ENCODE measurements at places on chromosomes 16 and 17. TPM values are rescaled to one million over a fixed set of nuclear protein-coding genes. Genes with fewer than 3 reads are reported as not detected.

The AANAT gene
- not detected for total RNA-seq

The FOXN1 gene
- total RNA-seq = not detected

The TBX4 gene
- not detected for total RNA-seq

The NTN1 gene
- 15.2 TPM for total RNA-seq

The PIEZO1 gene
- total RNA-seq = 349 TPM
